Fibroblast of the aortic adventitia (primary cell): ENCODE measurements at places on chromosomes 11 and 22. TPM values are rescaled to one million over a fixed set of nuclear protein-coding genes. Genes with fewer than 3 reads are reported as not detected.

The ARHGAP8 gene
- 0.41 TPM in 1 of 2 replicates, not detected in the other for total RNA-seq

The OPCML gene
- 0.18 and 0.82 TPM in 2 replicates for total RNA-seq

The TMEM86A gene
- 0.27 and 9.6 TPM in 2 replicates for total RNA-seq

The UPK3A gene
- not detected in 2 replicates for total RNA-seq

The LARGE1 gene
- total RNA-seq = 15.0 and 124 TPM in 2 replicates

The TEX54 gene
- total RNA-seq = 0.54 TPM in 1 of 2 replicates, not detected in the other

The C11orf87 gene
- total RNA-seq = 0.09 TPM in 1 of 2 replicates, not detected in the other
